ENCODE measurements at places on chromosomes 1 and 21. TPM values are rescaled to one million over a fixed set of nuclear protein-coding genes. Genes with fewer than 3 reads are reported as not detected.

The MYBPH gene
- not detected for total RNA-seq

DNA sequence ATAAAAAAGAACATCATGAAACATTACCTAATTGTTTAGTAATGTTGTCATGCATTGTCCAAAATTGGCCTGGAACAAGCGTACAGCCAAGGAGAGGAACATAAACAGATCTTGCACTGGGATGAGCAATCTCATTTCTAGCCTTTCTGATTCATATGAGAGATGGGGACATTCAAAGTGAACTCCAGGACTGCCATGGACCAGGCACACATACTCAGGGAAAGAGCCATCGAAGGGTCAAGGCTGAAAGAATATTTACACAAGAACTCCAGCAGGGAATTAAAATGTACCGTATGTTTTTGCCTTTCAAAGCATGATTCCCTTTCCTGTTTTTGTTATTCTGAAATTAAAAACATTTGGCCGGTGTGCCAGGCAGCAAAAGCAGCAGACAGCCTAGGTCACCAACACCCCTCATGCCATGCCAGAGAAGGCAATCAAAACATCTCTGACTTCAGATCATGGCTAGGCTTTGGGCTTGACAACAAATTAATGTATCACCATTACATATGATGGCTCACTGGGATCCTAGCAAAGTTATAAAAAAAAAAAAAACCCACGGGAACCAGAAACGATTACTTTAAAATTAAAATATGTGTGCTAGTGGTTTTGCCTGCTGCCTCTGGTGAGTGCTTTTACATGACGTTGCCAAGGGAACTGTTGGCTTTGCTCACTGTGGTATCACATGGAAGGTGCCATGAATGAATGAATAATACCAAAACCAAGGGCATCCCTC, 159.8 kb downstream of the TGFBR3 start:
- H3K4me1 ChIP-seq = peaks cover 8% of the 10 kb centered on the region
- no peaks in the 10 kb centered on the region for H3K27me3 ChIP-seq
- H3K27ac ChIP-seq = peak overlapping the region; percentile 85
- H3K4me3 ChIP-seq = no peak overlapping the region
- peak; percentile 84 for DNase-seq
- H3K36me3 ChIP-seq = peaks cover 2% of the 10 kb centered on the region

The DMBX1 gene
- total RNA-seq = not detected

DNA sequence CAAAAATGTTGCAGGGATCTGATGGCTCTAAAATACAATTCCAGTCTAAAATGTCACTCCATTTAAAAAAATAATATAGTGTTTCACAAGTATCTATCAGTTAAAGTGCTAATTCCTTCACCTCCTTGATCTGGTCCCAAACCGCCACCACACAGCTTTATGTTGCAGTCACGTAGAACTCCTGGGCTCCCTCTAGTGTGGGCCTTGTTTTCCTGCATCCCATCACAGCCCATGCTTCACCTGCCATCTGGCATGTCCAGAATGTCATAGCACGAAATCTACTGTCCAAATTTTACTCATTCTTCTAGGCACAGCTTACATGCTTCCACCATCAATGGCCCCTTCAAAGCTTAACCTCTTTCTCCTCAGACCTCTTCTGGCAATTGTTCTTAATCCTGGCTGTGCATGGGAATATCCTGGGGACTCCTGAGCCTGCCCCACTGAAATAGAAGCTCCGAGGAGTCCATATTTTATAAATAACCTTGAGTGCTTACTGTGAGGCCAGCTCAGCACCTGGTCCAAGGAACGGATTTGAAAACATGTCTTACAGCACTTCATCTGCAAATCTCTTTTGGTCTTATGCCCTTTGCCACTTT, 15.5 kb downstream of the FYB2 start:
- no peak overlapping the region for H3K4me3 ChIP-seq
- no peak overlapping the region for H3K27ac ChIP-seq
- DNase-seq = no peak

Measured in lung (tissue), 17 donors.